Activated T-helper 17 cell treated with anti-CD3 and anti-CD28 coated beads, Interleukin-2, amount 50 U/mL, for 72 hours (primary cell): ENCODE measurements at places on chromosomes 16 and 17. TPM values are rescaled to one million over a fixed set of nuclear protein-coding genes. Genes with fewer than 3 reads are reported as not detected.

DNA sequence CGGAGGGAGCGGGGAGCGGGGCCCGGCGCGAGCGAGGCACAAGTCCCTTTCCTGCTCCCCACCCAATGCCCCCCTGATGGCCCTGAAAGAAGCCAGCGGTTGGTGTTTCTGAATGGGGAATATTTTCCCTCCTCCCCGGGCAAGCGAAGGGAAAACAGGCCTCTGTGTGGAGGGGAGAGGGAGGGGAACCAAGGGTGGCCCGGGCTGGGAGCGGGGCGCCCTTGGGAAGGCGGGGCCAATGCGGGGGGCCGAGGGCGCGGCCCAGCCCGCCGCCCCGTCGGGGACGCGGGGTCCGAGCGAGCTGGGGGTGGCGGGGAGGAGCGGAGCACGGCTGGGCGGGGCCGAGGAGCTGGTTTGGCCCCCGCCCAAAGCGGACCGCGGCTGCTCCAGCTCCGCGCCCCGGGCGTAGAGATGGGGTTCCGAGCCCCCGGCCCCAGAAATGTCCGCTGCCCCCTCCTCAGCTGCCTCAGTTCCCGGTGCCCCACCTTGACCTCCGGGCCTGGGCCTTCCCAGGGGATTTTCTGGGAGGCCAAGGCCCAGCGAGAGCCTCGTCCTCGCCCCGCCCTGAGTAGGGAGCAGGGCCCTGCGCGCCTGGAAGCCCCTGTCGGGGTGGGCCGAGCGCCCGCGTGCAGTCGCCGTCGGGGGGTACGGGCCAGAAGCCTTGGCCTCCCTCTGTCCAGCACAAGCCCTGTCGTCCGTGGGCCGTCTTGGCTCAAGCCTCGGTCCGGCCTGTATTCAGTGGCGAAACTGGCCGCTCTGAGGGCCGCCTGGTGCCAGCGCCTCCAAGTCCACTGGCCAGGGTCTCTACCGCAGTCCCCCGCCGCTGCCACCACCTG lies 3.9 kb upstream of the HEXIM1 start:
- no peak for ATAC-seq

GRCh38 chr16:84298376-84298899 lies 3.8 kb downstream of the WFDC1 start:
- ATAC-seq: no peak

GRCh38 chr17:43211480-43212402 lies at the start of gene TMEM106A:
Gene TMEM106A (plus strand): TSS chr17:43211875. CDS start chr17:43213042, 1,167 bp downstream.
- peak; percentile 95 for ATAC-seq

DNA sequence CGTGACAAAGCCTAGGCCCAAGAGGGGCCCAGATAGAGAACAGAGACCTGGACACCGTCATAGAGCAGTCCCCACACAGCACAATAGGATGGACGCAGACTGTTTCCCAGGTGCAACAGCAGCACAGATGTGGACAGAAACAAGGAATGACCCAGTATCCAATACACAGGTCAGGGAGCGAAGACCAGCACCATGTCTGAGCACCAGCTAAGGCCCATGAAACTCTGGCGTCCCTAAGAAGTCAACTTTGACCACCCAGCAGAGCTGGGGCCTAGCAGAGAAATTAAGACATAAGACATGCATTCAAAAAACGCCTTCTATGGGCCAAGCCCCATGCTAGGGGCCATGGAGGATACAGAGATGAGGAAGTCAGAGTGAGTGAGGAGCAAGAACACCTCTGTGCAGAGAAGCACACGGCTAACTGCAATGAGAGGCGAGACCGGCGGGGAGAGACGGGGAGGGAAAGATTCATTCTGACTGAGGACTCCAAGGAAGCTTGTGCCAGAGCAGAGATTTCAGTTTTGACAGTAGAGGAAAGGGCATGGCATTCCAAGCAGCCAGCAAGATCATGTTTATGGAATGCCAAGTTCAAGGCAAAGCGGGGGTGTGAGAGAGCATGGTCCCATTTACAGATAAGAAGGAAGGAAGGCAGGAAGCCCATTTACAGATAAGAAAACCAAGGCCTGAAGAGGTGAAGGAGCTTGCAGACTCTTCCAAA lies 50.8 kb downstream of the PITPNM3 start:
- ATAC-seq: no peak

DNA sequence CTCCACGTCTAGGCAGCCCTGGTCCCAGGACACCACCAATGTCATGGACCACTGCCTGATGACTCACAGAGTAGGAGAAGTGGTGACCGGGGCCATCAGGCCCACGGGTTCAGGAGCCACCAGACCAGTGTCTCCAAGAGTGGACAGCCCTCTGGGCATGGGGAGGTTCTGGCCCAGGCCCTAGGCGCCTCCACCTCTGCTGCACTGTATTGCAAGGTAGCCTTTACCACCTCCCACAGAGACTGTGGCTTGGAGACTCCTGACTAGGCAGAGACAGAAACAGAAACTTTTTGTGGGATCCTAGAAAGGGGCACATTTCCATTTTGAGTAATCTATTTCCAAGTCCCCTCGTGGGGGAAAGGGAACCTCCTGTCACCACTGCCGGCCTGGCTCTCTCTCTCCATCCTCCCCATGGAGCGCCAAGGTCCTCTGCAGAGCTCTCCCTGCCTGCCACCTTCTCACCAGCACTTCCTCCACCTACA lies 2.9 kb downstream of the CDIP1 start:
- peak; percentile 58 for ATAC-seq

DNA sequence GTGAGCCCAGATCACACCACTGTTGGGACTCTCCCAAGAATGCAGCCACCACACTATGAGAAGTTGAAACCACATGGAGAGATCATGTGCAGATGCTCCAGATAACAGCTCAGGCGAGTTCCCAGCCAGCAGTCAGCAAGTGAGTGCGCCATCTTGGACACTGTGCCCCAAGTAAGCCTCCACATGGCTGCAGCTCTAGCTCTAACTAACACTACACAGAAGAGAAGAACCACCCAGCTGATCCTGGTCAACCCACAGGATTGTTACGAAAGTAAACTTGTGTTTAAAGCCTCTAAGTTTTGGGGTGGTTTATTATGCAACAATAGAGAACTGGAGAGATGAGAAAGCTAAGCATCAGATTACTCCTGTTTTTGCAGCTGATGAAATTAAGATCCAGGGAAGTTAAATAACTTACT lies 25.8 kb downstream of the SLC38A7 start:
- ATAC-seq: no peak

GRCh38 chr16:19166500-19166899 lies 1.5 kb upstream of the SYT17 start:
- no peak for ATAC-seq

- peak; percentile 80 for ATAC-seq
Observed at GRCh38 chr17:8056232-8056975, 17.5 kb downstream of the ALOX15B start.

GRCh38 chr17:21286909-21287702 lies 2.6 kb downstream of the MAP2K3 start:
- peak; percentile 1 for ATAC-seq

DNA sequence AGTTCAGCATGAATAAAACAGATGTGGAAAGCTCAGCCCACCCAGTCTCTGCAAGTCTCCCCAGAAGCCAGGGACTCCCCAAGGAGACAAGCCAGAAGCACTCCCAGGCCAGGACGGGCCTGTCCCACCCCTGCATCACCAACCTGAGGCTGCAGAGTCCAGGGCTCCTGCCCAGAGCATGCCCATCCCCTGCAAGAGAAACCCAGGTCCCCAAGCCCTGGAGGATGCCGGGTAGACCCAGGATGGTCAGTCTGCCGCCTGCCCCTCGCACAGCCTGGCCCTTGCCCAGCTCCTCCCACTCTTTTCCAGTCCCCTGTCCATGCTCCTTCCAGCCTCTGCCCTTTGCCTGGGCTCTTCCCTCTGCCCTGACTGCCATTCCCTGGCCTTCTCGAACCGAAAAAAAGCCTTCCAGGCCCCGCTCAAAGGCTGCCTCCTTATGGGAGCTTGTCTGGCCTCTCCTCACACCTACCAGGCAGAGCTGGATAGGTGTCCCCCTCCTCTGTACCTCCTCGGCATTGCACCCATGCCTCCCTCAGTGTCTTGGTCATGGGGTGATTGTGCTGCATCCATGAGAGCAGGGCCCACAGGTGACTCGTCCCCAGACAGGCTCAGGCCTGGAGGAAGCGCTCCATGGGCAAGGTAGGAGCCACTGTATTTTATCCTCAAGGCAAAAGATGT lies 44.8 kb downstream of the BEAN1 start:
- ATAC-seq: no peak

- no peak for ATAC-seq
Observed at GRCh38 chr17:49341356-49341755, 20.7 kb downstream of the ZNF652 start.

- no peak for ATAC-seq
Observed at GRCh38 chr16:75058806-75059205, 57.8 kb downstream of the LDHD start.

- no peak for ATAC-seq
Observed at GRCh38 chr17:46053911-46054534, 55.0 kb downstream of the STH start.

DNA sequence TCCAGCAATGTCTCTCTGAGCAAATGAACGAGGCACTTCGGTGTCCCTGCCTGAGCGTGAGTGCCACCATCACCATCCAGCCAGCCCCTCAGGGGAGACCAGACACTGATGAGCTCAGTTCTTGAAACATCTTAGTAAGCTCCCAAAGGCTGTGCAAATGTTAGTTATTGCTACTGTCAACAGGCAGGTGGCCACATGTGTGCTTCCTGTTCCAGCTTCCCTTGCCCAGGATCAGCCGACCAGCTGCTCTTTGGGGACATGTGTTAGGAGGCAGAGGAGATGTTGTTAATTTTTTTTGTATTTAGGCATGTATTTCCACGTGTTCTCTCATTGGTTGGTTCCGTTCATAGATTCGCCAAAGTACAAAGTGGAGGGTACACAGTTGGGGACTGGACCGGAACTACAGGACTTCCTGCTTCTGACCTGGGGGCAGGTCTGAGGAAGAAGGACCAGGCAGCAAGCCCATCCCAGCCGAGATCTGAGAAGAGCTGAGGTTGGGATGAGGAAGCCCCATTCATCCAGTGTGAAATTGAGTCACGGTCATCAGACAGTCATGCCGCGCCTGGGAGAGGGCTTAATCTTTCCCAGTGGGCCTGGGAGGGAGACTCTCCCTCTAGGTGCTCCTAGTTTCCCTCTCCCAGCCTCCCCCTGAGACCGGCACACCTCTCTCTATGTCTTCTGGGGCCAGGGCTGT lies 3.8 kb downstream of the TTYH2 start:
- no peak for ATAC-seq

- ATAC-seq: no peak
Observed at GRCh38 chr17:39737206-39737759, 455 bp upstream of the GRB7 start.

Gene ABCA9
- total RNA-seq: not detected

Gene CLEC10A
- total RNA-seq: not detected

Gene RAB37
- total RNA-seq: 2.5 TPM

Gene CCL17
- 7.8 TPM for total RNA-seq
